Dermis blood vessel endothelial cell (primary cell): ENCODE measurements at places on chromosomes 2 and 18. TPM values are rescaled to one million over a fixed set of nuclear protein-coding genes. Genes with fewer than 3 reads are reported as not detected.

The SLC9A2 gene
- not detected in 2 replicates for total RNA-seq

The ADAM23 gene
- 0.85 and 3.4 TPM in 2 replicates for total RNA-seq

The SERPINE2 gene
- 2.3 and 5.1 TPM in 2 replicates for total RNA-seq

The EPB41L5 gene
- total RNA-seq, result 30.2 and 30.8 TPM in 2 replicates

GRCh38 chr18:48707636-48708296 lies 168.9 kb downstream of the CTIF start:
- DNase-seq, result no peak

- no peak for DNase-seq
These were observed 87.8 kb upstream of the UPP2 start for GRCh38 chr2:158013891-158014290.

DNA sequence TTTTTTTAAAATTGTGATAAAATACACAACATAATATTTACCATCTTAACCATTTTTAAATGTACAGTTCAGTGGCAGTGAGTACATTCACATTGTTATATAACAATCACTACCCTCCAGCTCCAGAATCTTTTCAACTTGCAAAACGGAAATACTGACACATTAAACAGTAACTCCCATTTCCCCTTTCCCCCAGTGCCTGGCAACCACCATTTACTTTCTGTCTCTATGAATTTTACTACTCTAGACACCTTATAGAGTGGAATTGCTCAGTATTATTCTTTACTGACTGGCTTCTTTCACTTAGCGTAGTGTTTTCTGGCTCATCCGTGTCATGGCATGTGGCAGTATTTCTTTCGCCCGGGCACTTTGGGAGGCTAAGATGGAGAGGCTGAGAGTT lies 32.6 kb downstream of the FASTKD2 start:
- peak; percentile 86 for DNase-seq

- DNase-seq, result no peak
These were observed 121.8 kb upstream of the EPAS1 start for GRCh38 chr2:46175419-46175818.

- no peak for DNase-seq
These were observed 354.8 kb downstream of the INSIG2 start for GRCh38 chr2:118442996-118443553.

DNA sequence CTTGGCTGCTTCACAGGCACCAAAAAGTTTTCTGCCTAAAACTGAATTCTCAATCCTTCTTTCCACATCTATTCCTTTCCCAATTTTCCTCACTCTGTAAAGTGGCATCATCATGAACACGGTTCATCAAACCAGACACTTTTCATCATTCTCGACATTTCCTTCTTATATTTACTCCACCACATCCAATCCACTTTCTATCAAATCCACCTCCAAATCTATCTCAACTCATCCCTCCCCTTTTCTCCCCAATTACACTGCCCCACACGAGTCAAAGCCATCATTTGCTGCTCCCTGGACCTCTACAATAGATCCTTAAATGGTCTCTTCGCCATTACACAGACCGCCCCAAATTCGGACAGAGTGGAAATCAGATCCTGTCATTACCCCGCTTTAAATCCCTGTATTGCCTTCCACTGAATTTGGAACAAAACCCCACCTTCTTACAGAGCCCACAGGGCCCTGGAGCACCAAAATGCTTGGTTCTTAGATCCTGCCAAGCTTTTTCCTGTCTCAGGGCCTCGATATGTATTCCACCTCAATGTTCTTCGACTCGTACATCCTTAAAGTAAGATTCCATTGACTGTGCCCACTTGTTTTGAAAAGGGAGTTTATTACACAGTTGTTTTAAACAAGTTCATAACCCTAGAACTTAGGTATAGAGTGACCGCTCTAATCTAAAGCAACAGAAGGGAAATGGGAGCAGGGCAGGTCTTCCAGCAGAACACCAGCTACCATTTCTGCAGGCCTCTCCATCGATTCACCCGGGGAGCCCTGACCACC lies 856 bp downstream of the ACAA2 start:
- DNase-seq, result no peak

DNA sequence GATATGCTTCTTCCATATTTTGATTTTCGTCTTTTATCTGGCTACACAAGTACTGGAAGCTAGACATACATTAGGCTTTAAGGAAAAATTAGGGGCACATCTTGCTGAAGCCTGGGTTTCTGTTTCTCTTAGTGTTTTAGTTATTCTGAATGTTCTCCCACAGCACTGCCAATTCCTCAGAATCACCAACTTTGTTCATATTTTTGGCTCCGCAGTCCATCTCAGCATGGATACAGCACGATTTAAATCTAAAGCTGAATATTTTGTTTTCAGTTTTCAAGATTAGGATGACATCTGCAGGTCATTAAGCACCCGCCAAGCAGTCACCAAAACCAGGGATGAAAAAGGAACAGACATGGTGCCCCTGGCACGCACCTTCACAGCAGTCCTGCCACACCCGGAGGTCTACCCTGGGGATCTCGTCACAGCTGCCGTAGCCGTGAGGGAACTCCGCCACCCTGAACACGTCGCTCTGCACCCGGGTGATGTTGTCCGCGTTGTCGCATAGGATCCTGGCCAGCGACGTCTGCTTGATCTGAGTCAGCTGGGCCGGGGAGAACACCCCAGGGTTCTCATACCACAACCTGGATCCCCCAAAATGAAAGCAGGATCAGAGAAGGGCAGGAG lies 101.2 kb downstream of the PXDN start:
- no peak for DNase-seq

DNA sequence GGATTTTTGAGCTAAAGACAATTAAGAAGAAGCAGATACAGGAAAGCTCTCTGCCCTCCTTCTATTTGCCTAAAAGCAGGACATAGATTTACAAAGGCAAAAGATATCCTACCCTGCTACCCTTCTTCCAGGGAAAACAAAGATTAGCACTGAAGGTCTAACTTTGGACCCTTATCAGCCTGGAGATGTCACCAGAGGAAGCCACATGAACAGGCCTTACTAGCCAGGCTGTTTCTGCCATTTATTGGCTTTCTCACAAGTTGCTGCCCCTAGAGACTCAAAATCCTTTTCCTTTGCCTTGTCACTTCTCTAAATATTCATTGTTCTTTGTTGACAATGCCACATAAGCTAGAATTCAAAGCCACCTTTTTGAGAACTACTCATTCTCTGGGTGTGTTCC lies 147.3 kb downstream of the B3GNT2 start:
- DNase-seq, result no peak

DNA sequence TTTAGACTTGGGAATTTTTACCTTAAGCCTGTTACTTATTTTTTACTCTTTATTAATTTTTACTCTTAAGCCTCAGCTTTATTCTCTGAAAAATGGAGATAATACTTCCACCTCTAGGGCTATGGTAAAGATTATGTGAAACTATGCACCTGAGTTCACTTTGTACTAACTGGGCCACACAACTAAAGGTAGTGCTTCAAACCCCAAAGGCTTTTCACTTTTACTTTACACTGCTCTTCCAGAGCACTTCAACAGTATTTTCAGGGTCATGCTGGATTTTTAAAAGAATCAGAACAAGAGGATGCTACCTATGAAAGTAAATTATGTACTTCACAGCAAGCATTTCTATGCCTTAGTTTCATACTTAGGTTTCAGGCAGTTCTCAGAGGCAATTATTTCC lies 27.8 kb downstream of the MEX3C start:
- no peak for DNase-seq
